ENCODE measurements at places on chromosomes 16 and 17.

- DNase-seq: no peak
These were observed 250.2 kb downstream of the HS3ST4 start for GRCh38 chr16:25941800-25942499.

DNA sequence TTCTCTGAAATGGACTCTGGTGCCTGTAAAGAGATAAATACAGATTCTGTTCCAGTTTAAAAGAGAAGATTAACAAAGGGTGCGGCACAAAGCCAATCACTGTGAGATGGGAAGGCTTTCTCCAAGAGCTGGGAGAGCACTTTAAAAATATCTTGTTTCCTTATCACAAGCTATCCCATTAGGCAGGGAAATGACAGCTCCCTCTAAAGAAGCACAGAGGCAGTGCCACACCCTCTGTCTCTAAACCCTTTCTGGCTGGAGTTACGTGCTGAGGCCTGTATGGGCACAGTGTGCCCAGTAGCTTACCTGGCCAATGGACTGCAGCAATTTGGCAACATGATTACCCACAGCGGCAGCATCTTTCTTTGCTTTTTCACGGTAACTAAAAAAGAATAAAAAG is 9.0 kb upstream of the TERB1 start:
- no peak for DNase-seq

GRCh38 chr17:11304568-11304967 is 63.6 kb downstream of the SHISA6 start:
- DNase-seq: no peak

DNA sequence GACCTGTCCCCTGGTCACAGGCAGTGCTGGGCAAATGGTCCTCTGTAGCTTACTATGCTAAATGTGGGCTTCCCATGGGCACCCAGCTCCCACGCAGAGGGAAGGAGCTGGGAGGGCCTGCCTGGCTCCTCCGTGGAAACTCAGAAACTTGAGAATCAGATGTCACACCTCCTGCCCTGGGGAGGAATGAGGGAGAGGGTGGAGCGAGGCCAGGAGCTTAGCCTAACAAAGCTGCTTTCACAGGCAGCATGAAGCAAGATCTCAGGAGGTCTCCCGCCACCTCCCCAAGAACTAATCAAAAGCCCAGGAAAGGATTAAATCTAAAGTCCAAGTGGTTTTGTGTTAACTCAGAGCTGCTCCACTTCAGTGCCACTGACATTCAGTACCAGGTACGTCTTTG is 33.6 kb upstream of the XYLT2 start:
- no peak for DNase-seq

DNA sequence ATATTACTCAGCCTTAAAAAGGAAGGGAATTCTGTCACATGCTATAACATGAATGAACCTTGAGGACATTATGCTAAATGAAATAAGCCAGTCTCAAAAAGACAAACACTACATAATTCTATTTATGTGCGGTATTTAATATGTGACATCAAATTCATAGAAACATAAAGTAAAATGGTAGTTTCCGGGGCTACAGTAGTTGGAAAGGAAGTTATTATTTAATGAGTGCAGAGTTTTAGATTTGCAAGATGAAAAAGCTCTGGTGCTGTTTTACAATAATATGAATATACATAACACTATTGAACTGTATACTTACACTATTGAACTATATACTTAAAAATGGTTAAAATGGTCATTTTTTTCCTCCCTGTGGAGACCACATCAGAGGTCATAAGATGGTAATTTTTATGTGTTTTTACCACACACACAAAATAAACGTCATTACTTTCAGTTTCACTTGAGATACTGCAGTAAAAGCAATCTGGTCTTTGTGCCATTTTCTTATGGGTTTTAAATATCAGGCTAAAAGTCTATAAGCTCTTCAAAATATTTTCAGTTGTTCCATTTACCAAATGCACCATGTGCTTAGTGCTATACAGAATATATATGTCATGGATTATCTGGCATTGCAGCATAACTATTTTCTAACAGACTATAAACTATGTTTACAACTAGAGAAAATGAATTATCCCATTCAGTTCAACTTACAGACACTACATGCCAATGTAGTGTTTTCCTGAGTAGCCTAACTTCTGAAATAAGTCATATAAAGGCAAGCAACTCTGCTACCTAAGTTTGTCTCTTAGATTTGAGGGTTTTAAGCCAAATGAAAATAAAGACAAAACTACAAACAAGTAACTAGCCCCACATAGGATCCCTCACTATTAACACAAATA is 90.9 kb downstream of the SPAG9 start:
- DNase-seq: no peak

DNA sequence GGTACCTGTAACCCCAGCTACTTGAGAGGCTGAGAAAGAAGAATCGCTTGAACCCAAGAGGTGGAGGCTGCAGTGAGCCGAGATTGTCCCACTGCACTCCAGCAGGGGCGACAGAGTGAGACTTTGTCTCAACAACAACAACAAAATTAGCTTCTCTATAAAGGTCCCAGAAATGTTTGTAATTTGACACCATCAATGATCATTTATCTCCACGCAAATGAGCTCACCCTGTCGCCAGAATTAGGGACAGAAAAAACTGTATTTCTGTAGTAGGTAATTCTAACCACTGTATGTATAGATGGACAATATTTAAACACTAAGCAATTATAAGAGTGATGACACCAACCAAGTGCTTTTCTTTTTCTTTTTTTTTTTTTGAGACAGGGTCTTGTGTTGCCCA is 10.7 kb downstream of the C17orf78 start:
- no peak for DNase-seq

- no peak for DNase-seq
These were observed 270.1 kb downstream of the PHKB start for GRCh38 chr16:47731252-47731651.

- DNase-seq: no peak
These were observed 534.0 kb downstream of the MAF start for GRCh38 chr16:79066561-79066960.
